ENCODE measurements at places on chromosomes 6 and 20.

- no peak for DNase-seq
Measured at GRCh38 chr20:17631576-17632319, 50.3 kb downstream of the RRBP1 start.

DNA sequence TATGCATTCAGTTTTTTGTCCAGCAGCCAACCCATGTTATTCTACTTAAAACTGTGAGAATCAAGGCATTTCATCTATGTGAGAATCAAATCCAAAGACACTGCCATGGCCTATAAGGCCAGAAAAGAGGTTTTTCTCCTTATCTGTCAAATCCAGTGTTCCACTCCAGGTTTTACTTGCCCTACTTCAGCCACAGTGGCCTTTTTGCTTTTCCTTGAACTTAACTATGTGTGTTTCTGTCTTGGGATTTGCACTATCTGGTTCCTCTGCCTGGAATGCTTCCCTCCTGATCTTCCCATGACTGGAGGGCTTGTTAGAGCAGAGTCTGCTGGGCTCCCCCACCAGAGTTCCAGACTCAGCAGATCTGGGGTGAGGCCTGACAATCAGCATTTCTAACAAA is 113.1 kb upstream of the DOK5 start:
- DNase-seq, result no peak

DNA sequence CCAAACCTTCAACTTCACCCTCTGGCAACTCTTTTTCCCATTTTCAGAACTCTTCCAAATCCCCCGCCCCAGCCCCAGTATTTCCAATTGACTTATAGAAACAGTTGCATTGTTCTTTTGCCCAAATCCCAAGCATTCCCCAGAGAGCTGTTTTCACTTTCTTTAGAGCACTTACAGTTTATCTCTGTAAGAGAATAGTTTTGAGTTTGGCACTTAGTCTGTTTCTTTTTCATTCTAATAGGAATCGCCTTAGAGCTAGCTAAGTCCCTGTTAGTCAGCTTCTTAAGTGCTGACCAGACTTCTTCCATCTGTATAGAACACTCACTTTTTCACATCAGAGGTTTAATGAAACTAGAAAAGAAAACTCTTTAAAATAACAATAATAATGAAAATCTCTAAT is 374.2 kb upstream of the FLRT3 start:
- no peak for DNase-seq

DNA sequence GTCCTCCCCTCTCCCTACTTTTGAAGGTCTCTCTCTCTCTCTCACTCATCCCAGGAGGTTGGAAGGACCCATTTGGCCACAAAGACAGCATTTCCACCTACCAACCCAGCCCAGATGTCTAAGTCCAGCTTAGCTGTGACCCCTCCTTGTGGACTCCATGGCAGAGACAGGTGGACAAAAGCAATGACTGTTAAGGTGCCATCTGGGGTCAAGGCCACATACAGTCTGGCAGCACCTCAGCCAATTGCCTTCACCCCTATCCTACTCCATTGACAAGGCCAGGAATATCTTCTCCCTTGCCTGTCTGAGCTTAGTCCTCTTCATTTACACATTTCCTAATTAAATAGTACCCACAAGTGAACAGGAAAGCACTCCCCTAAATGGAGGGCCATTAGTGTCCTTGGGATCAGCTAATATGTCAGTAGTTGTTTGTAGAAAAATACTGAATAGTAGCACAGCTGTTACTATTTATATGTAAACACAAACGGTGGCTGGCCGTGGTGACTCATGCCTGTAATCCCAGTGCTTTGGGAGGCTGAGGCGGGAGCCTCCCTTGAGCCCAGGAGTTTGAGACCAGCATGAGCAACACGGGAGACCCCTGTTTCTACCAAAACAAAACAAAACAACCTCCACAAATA is 28.8 kb downstream of the GCM1 start:
- no peak for DNase-seq

- DNase-seq, result no peak
Measured at GRCh38 chr6:159527351-159527750, 165.7 kb downstream of the SOD2 start.

DNA sequence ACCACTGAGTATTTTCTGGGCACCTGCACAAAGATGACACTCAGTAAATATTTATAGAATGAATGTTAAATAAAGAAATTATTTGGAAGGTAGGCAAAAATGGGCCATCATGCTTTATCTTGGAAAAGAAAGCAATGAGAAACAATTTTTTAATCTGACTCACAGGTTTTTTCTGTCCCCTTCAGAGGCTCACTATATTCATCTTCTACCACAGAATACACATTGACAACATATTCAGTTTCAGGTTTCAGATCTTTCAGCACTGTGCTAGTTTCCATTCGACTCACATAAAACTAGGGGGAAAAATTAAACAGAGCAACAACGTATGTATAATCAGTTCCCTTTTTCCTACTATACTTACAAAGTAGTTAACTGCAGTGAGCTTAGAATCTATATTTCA is 58.3 kb downstream of the COL12A1 start:
- no peak for DNase-seq

DNA sequence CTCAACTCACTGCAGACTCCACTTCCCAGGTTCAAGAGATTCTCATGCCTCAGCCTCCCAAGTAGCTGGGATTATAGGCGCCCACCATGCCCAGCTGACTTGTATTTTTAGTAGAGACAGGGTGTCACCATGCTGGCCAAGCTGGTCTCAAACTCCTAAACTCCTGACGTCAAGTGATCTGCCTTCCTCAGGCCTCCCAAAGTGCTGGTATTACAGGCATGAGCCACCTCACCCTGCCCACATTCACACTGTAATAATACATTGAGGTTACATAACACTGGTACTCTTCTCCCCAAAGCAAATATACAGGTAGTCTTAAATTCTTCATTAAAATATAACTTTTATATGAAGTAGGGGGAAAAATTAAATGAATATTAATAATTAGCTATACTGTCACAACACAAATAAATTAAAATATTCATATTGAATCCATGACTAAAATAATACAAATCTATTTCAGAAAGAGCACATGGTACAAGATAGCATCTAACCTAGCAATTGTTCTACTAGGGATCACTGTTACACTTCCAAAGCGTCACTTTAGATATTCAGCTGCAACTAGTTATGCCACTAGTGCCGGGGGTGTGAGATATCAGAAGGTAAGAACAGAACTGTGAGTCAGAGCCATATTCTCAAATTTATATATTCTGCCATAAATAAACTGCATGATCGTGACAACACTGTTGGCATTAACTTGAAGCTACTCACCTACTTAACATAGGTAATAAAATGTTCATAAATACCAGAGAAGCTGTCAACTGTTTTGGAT is 169.1 kb upstream of the SHLD1 start:
- no peak for DNase-seq

- DNase-seq, result no peak
Measured at GRCh38 chr6:123509112-123509511, 127.6 kb downstream of the TRDN start.

DNA sequence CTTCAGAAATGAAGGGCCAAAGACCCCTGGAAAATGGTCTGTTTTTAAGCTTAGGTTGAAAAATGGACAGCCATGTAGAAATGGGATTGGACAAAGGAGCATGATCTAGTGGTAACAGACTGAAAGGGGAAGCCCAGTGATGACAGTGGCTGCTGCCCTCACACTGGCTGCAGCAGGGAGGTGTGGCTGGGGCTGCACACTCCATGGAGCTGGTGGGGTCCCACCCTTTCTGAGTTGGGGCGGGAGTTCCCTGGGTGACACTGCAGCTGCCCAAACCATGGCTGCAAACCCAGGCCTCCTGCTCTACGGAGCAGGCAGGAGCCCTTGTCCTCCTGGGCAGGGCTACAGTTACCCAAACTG is 8.5 kb upstream of the PACSIN1 start:
- no peak for DNase-seq

Measured in omental fat pad (tissue), 4 donors.